ENCODE measurements at places on chromosomes 12 and 14.

DNA sequence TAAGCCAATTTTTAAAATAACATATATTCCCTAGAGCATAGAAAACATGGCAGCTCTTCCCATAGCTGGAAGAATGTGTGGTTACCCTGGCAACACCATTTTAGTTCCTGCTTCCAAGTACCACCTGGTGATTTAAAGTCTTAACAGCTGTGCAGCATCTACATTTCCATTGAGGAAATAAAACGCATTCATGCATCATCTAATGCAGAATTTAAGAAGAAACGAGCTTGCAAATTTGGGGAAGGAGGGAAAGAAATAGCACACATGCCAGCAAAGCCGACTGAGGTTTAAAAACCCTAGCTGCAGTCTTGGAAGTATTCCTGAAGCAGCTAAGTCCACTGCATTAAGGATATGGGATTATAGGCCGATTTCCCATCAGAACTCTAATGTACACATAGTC lies 22.8 kb upstream of the SLC38A2 start:
- no peak for DNase-seq

- peak; percentile 40 for DNase-seq
These were observed 6.8 kb downstream of the WDHD1 start for GRCh38 chr14:55019968-55020554.

DNA sequence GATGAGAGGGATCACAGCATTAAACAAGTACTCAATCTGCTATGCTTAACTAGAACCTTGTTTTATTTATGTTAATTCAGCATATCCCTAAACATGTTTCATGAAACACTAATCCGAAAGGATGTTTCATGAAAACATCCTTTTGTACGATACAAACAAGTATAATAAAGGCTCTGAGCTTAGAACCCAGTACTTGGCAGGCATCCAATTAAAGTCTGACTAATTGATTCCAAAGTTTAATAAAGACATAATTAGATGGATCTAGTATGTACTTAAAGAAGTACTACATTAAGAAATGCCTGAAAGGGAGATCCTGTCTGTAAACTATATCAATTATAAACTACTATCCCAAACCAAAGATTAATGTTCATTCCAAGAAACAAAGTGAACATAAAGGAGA lies 51.8 kb downstream of the SCAF11 start:
- DNase-seq: no peak

- no peak for DNase-seq
These were observed 70.9 kb upstream of the PIWIL1 start for GRCh38 chr12:130266751-130267150.

GRCh38 chr12:48311313-48311712 lies 39.4 kb downstream of the ZNF641 start:
- DNase-seq: no peak

- no peak for DNase-seq
These were observed 86.4 kb downstream of the SCN8A start for GRCh38 chr12:51677284-51677968.

DNA sequence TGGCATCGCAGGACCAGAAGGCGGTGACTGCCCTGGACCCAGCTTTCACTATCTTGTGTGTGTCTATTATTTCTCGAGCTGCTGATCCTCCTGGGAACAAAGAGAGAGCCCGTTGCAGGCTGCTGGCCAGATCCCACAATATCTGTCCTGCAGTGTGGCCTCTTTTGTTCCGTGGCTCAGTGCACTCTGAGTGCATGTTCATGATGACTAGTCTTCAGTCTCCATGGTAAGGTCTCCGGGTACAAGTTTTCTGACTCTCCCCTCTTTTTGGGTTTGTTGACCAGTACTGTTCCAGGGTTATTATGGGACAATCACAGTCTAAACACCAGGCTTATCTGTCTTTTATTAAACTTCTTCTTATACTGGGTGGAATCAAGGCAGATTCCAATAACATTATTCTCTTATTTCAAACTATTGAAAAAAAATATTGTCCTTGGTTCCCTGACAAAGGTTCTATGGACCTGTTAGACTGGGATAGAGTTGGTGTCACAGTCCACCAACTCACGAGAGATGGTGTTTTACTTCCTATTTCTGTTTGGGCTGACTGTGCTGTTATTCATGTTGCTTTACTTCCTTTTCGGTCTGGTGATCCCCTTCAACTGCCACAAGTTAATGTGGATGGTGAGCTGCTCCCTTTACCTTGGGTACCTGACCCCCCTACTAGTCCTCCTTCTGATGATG lies 192.9 kb upstream of the ALG10B start:
- DNase-seq: no peak

- no peak for DNase-seq
These were observed 40.5 kb downstream of the FBRSL1 start for GRCh38 chr12:132530447-132530846.

DNA sequence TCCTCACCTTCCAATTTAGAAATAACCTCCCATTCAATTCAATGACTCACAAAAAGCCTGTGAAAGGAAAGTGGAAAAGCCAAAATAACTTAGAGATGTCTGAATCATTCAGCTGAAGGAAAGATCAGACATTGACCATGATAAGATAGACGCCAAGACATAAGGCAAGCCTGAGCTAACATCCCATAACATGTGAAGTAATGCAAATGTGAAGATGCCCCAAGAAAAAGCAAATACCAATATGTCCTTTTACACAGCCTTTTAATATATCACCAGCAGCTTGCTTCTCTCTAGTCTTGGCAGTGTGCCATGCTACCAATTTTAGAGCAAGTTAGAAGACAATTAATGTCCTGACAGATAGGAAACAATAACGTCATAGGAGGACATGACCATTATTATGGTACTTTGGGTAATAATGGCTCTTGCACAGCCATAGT lies 2.4 kb upstream of the NUMB start:
- no peak for DNase-seq

DNA sequence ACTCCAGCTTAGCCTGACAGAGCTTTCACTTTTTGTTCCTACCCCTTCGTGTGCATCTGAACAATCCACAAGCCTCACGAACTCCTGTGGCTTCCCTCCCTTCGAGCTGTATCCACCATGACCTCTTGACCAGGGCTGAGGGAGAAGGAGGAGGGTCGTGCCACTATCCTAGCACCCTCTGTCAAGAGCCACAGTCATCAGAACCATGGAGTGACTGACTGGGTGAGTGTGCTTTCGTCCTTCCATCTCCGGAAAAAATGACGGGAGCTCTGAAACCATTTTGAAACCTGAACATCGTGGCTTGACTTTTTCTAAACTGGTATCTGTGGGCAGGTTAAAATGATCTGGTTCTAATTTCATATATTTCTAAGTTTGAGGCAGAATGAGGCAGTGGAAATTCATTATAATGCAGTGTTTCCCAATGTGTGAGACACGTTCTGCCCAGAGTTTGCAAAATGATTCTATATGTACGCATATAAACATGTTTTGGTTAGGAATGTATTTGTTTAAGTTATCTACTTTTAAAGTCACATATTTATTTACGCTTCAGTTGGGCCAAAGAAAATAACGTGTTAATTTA lies 27.0 kb downstream of the IL26 start:
- no peak for DNase-seq

- peak; percentile 50 for DNase-seq
These were observed 49.6 kb downstream of the LRCOL1 start for GRCh38 chr12:132560614-132561426.

DNA sequence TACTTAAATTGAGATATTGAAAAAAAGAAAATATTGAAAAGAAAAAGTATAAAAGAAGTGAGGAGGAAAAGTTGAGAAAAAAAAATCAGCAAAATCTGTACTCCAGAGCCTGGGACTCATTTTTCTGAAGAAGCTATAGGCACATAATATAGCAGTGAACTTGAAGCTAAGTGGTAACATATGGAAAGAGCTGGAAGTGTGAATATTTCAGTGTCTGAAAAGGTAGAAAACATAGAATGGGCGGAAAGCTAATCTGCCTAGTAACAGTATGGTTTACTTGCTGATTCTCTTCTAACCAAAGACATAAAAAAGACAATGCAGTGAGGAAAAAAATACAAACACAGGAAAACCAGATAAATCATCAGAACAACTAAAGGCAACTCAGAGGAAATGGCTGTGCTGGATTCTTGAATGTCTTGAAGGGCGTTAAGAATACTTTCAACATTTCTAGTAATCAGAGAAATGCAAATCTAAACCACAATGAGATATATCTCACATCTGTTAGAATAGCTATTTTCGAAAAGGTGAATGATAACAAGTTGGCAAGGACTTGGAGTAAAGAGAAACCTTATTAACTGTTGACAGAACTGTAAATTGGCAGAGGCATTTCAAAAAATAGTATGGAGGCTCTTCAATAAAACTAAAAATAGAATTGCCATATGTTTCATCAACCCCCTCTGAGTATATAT lies 784.6 kb downstream of the LRFN5 start:
- no peak for DNase-seq

DNA sequence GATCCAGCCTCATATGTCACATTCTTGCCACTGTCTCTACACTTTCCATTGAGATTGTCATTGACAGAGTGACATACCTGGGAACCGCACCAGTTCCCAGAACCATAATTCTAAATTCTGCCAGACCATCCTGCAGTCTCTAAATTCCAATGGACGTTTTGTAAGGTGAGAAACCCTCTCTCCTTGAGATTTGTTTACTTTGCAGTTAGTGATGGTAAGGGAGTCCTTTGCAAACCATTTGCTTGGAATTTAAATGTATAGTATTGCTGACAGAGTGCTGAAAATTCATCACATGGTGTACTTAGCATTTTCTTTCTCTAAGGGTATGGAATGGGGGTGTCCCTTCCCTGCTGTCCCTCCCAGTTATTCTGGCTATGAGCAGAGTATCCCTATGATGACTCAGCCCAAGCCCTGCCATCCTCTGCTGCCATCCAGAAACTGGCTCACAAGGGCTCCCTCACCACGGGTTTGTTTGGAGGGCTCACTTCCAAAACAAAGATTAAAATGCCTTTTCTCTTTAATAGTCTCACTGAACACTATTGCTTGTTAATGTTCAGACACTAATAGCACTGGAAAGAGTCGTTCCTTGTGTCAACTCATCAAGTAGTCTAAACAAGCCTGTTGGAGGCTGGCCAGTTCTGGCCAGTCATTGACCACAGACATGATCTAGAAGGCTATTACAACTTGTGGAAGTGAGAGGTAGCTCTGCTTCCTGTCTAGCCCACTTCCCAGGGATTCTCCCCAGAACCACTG lies 129.0 kb upstream of the HMGA2 start:
- peak; percentile 73 for DNase-seq

DNA sequence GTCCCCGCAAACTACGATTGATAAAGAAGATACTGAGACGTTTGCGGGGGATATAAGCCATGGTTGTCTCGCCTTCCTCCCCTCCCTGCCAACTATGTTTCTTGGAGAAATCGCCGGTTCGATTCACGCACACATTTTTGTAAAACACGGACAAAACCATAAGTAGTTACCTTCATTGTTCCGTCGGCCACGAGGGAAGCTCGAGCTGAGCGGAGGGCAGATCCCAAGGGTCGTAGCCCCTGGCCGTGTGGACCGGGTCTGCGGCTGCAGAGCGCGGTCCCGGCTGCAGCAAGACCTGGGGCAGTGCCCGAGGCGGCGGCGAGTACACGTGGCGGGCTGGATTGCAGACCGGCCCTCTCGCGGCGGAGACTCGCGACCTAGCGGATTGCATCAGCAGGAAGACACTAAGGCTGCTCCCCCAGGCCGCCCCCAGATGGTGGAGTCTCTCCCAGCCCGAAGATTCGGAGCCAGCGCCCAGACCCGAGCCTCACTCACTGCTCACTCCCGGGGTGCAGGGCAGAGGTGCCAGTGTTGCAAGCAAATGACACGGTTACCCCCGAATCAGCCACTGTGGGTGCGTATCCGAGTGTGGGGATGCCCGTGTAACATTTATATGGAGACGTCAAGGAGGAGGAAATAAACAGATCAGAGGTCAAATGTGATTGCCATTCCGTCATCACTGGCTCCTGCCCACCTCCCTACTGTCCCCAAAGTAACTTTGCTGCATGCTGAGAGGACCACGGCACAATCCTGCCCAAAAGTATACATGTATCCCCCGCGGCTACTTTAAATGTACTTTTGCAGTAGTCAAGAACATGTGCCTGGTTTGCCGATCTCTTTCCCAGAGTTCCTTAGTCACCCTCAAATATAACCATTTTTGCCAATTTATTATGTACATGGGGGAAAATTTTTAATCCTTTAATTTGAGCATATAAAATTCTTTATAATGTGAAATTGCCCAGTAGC lies at the start of gene BCAT1:
Gene BCAT1, minus strand, starts transcription at position 345 of the 966 bp plus-strand sequence. Its CDS starts 169 bp downstream, at position 176.
- peak; percentile 74 for DNase-seq

DNA sequence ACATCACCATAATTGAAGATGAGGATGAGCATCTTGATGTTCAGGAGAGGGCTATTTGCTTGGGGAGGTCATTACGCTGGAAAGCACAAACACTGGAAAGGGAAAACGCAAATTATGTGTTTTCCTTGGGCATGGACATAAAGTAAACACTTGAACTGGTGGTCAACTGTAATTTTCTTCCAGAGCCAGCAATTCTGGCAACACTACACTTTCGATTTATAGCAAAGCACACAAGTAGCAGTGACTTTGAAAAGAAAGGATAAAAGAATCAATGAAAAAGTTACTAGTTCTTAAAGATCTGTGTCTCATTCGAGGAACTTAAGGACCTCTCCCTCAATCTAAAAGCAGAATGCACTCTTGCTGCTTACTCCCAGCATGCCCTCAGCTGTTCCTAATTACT lies 2.2 kb downstream of the CLEC14A start:
- DNase-seq: no peak

GRCh38 chr12:32549675-32550079 lies 129.4 kb upstream of the DNM1L start:
- DNase-seq: peak; percentile 60

DNA sequence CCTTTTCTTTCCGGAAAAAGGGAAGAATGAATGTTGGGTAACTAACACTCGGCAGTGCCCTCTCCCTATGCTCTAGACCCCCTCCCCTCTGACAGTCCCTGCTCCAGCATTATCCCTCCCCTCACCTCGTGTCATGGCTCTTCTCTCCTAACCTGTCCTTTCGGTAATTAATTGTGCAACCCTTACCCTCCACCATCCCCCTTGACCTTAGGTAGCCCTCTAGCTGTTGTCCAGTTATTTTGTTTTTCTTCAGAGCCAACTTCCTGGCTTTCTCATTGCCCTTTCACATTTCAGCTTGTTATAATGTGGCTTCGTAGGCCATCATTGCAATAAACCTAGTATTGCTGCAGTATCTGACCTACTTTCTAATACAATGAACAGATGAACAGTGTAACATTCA lies 11.2 kb downstream of the ARG2 start:
- DNase-seq: no peak

DNA sequence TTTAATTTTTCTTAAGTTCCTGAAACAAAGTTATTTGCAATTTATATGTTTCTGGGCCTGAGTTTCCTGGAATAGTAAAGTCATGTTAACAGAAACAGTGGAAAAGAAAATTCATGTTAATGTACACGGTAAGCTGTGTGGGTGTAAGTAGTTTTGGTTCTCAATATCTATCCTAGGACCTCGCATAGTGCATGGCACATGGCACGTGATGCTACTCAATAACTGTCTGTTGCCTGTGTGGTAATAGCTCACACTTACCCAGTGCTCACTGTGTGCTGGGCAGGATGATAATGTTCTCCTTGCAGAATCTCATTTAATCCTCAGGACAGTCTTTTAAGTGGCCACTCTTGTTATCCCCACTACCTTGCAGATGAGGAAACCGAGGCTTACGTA lies 100.7 kb downstream of the DUSP16 start:
- no peak for DNase-seq

GRCh38 chr12:5513406-5513805 lies 81.5 kb downstream of the NTF3 start:
- no peak for DNase-seq

Data from AG08395 (cell line).